ENCODE measurements at places on chromosomes 7 and 10. TPM values are rescaled to one million over a fixed set of nuclear protein-coding genes. Genes with fewer than 3 reads are reported as not detected.
A peak's percentile ranks its signal among the peaks of the same experiment; 100 is the strongest.

The CCDC172 gene
- total RNA-seq: not detected

The DDX50 gene
- 34.7 TPM for total RNA-seq

The HMX3 gene
- not detected for total RNA-seq

The GFRA1 gene
- total RNA-seq: 1.7 TPM

DNA sequence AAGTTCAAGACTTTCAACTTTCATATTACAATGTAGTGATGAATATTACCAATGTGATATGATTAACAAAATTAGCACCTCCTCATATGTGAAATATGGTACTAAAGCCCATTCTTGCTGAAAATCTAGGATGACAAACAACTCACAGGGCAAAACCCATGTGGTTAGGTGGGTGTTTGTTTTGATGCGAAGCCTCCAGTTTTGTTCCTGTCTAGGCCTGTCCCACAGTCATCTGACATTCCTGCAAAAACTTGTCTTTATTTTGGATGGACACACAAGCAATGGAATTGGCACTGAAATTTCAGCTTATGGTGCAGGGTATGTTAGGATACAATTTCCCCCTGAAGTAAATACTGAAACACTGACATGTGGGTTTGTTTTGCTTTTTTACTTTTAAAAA is 95.3 kb downstream of the PARD3 start:
- DNase-seq: no peak

- DNase-seq: no peak
Observed at GRCh38 chr10:14389981-14390590, 59.4 kb upstream of the FRMD4A start.

DNA sequence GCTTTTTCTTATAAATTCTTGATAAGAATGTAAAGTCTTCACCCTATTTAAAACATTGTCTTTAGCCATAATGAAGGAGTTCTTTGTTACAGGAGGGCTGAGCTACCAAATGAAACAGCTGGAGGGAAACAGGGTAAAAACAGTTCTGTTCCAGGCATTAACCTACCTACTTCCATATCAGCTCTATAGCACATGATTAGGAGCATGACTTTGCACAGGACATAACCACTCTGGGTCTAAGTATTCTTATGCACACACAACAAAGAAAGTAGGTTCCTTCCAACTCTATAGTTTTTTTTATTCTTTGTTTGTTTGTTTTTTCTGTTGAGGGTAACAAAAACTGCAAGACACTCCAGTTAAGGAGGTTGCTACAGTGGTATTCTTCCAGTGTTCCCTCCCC is 52.7 kb downstream of the SCIN start:
- DNase-seq: no peak

DNA sequence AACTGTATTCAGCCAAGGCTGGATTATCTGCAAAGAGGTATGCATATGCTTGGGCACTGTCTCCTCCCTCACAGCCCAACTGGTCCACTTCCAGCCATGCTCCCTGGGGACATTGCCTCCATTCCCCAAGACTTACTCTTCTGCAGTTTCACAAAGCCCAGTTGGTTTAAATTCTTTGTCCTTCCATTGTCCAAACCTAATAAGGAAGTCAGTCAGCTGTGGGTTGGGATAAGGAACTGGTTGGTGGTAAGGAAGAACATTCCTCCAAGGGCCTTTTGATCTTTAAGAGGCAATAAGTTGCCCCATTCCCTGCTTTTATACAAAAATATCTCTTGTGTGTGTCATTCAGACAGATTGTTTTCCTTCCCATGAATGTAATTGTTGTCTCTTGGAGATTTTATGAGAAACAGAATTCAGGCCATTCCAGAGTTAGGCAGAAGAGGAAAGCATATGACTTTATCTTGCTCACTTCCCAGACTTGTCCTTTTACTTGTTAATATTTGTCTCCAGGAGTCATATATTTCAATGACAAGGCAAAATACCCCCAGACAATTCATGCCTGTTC is 673.7 kb downstream of the SUGCT start:
- peak; percentile 87 for DNase-seq

GRCh38 chr7:94298943-94299342 is 95.8 kb upstream of the COL1A2 start:
- no peak for DNase-seq

DNA sequence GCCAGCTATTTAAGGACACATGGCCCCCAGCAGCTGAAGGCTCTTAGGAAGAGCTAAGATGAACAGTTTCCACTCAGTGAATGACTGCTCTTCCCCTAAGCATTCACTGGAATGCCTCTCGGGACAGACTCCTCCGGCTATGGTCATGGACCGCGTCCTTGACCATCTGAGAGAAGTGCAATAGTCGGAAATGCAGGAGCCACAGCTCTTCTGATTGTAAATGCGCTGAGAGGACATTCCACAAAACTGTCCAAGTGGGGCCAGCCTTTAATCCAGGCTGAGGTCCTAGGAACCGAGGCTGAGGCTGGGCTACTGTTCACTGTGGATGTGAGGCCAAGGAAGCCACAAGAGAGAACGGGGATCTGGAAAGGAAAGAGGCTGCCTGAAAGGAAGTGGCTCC is 162.0 kb upstream of the TMEM72 start:
- no peak for DNase-seq

- no peak for DNase-seq
Observed at GRCh38 chr10:93333278-93333978, 148.7 kb downstream of the MYOF start.

GRCh38 chr7:105651798-105652197 is 70.5 kb upstream of the EFCAB10 start:
- no peak for DNase-seq

GRCh38 chr10:30527623-30528428 is 93.8 kb downstream of the MAP3K8 start:
- no peak for DNase-seq

Measured in kidney epithelial cell (primary cell).